Ovary (tissue), 10 donors: ENCODE measurements at places on chromosomes 16 and 17.

GRCh38 chr17:30211371-30211770 is 24.1 kb downstream of the SLC6A4 start:
- DNase-seq = no peak

DNA sequence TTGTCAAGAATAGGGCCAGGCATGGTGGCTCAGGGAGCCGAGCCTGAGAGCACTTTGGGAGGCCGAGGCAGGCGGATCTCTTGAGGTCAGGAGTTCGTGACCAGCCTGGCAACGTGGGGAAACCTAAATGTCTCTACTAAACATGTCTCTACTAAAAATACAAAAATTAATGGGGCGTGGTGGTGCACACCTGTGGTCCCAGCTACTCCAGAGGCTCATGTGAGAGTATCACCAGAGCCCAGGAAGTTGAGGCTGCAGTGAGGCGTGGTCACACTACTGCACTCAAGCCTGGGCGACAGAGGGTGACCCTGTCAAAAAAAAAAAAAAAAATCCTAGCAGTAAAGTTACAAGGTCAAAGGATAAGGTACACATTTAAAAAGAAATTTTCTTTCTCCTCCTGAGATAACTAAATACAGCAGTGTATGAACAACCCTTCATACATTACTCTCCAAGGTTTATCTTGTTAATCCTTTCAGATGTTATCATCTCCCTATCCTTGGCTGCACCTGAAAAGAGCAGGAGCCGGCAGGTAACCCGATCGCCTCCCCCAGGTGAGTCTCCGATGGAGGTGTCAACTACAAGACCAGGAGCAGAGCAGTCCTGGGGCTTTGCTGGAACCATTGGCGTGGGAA is 122.3 kb downstream of the GOSR1 start:
- no peak for DNase-seq

DNA sequence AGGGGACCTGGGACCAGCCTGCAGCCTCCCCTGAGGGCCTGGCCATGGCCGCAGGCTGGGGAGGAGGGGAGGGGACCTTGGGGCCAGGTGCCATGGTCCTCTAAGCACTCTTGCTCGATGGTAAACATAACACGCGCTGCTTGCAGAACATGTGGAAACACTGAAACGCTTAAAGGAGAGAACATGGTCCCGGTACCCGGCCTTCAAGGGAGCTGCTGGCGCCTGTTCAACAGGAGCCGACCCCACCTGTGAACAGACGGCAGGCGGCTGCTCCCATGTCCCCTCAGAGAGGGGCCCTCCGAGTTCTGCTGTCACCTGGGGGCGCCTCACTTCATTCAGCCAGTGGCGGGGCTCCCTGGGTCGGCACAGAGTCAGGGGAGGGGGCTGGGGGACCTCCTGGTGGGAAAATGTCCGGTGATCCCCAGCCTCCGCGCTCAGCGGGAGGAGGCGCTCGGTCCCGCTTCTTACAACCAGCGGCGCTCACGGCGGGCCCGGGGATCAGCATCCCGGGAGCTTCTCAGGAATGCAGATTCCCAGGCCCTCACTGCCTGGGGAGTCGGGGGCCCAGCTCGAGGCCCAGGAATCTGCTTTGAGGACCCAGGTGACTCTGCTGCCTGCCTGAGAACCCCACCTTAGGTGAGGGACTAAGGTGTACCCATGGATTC is 854 bp upstream of the SSTR5 start:
- no peak for DNase-seq

DNA sequence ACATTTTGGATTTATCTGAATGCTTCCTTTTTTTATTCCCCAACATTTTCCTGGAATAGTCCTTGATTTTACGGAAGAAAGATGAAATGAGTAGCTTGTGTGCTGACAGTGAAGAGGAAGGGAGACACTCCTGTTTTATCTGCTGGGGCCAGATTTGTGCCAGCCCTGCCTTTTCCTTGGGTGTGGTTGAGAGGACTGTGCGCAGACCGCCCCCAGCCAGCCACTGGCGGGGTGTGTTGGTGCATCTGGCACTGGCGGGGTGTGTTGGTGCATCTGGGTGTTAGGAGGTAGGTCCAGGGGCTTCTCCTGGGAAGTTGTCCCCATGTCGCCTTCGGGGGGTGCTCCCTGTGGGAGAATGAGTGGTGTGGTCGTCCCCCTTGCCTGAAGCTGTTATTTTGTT is 39.5 kb downstream of the RAP1GAP2 start:
- no peak for DNase-seq

GRCh38 chr17:28173801-28174200 is 131.3 kb downstream of the NLK start:
- DNase-seq = no peak
